Left renal cortex interstitium (tissue), 4 donors: ENCODE measurements at places on chromosomes 4 and X. TPM values are rescaled to one million over a fixed set of nuclear protein-coding genes. Genes with fewer than 3 reads are reported as not detected.

Gene IGFBP7
- 663 TPM for polyA plus RNA-seq

Gene FATE1
- not detected for polyA plus RNA-seq

Gene SETD7
- polyA plus RNA-seq = 13.1 TPM

Gene NXF2
- 0.33 TPM for polyA plus RNA-seq

Gene TIMM17B
- 42.5 TPM for polyA plus RNA-seq

DNA sequence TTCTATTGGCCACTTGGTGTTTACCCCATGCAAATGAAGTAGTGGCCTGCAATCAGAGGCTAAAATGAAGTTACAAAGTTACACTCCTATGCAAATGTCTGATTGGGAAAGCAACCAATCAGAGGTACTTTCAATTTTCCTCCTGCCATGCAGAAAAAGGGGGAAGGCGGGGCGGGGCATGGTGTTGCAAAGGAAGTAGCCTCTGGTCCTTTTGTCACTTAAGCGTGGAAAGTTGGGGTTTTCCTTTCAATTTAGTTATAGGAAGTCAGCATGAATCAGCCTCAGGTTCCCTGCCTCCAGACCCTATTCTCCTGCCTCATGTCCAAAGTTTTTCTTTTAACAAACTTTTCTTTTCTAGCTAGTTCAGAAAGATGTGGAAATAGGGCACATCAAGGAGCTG lies 69.3 kb downstream of the GPC4 start:
- no peak for DNase-seq
